ENCODE measurements at places on chromosomes 4 and X.

DNA sequence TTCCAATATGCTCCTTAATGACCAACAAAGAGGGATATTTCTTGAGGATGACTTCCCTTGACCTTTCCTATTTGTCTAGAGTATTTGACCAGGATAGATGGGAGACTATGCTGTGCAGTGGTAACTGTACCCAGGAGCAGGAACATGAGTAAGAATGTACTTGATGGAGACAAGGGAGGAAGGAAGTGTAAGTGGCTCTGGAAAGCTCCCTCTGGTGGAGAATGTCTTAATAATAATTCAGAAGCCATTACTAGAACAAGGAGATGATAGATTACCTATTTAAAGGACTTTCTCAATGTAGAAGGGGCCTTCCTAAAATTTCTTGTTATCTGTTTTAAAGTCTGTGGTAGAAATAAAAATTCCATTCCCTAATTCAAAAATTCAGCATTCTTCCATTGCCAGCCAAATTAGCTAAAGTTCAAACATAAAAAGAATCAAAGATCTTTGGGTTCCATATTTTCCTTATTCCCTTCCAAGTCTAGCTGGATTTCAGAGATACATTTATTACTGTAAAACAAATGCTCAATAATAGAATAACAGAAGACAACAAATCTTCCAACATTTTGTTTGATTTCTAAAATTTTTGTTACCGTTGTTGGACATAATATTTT, 83.8 kb downstream of the GRID2 start:
- DNase-seq = no peak

- no peak for DNase-seq
Measured at GRCh38 chrX:143500751-143501150, 16.5 kb downstream of the SPANXN3 start.

DNA sequence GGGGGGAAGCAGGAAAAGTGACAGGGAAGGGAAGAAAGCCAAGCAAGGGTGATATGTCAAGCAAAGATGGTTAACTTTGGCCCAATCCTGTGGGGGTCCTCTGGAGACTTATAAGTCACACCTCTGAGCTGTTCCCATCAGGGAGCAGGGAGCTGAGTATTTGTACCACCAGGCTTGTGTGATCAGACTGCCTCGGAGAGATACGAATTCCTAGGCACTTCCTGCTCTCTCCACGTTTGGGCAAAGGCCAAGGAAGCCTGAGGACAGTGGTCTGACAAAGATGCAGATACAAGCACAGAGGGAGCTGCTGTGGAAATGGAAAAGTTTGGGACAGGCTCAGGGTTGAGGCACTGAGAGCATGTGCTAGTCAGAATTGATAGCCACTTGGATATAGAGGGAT, 10.4 kb upstream of the PPP3CA start:
- no peak for DNase-seq

DNA sequence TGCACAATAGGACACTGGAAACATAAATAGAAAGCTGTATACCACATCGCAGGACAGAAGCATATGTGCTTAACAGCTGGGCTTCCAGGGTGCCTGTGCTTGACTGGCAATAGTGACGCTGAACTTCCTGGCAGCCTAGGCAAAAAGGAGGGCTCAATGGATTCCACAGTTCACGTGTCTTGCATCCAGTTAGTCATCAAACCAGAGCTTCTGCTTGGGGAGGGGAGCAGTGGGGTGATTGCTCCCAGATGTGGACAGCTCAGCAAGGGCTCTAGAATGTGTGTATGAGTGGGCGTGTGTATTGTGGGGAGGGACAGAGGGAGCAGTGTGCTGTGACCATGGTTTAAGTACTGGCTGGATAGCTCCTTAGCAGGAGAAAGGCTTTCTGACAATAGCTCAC, 2.3 kb downstream of the PRRG3 start:
- DNase-seq = peak; percentile 37

GRCh38 chr4:64715741-64716140, 306.5 kb upstream of the TECRL start:
- no peak for DNase-seq
